Right ventricle myocardium superior (tissue), 1 donor: ENCODE measurements at places on chromosomes 16 and 17.

DNA sequence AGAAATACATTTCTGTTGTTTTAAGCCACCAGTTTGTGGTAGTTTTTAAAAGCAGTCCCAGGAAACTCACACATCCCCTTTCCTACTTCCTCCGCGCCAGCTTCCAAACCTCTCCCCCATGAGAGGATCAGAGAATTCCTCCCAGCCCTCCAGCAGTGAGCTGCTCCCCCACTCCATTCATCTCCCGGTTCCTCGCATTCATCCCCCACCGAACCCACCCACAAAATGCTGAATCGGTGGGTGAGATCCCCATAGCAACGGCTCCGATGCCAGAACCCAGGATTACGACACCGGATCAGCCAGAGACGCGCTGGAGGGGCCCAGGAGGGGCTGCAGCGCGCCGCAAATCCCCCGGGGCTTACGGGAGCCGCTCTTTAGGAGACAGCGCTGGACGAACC lies 251.4 kb upstream of the RPL38 start:
- no peak for DNase-seq

- no peak for DNase-seq
These were observed 17.1 kb downstream of the CDH1 start for GRCh38 chr16:68754084-68754792.

DNA sequence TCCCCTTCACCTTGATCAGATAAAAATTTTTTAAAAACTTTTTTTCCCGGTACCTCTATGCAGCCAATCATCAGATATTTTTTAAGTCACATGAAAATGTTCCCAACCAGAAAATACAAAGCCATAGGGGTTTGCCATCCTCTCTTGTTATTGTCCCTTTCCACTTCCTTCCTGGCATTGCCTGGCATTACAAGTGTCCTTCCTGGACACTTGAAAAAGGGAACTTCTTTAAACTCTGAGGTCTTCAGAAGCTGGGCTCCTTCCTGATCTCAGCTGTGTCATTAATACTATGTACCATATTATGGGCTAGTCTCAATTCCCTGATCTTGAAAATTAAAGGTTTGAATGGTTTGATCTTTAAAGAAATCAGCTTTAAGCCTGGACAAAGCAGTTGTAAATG lies 64.9 kb downstream of the TEX14 start:
- DNase-seq, result no peak

- peak; percentile 97 for DNase-seq
These were observed at the start of gene CLCN7 for GRCh38 chr16:1474796-1475551. CLCN7 (minus strand) TSS chr16:1475028; CDS start chr16:1474974, 54 bp downstream.

- peak; percentile 91 for DNase-seq
These were observed 7.8 kb downstream of the PMP22 start for GRCh38 chr17:15257258-15257788.

DNA sequence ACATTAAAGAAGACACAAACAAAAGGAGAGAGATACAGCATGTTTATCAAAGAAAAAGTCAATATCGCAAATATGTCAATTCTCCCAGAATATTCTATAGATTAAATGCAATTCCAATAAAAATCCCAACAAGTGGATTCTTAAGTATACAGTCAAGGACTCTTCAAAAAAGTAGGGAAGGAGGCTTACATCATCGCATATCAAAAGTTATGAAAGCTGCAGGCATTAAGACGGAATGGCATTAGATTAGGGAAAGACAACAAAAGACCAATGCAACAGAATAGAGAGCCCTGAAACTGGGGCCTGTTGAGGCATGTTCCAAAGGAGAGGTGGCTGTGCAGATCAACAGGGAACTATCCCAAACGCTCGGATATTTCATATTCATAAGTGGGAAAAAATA lies 76.0 kb downstream of the MARCHF10 start:
- no peak for DNase-seq

GRCh38 chr16:89764711-89765201 lies 43.4 kb downstream of the ZNF276 start:
- DNase-seq, result peak; percentile 53

GRCh38 chr16:21103941-21104860 lies 46.4 kb downstream of the DNAH3 start:
- no peak for DNase-seq

DNA sequence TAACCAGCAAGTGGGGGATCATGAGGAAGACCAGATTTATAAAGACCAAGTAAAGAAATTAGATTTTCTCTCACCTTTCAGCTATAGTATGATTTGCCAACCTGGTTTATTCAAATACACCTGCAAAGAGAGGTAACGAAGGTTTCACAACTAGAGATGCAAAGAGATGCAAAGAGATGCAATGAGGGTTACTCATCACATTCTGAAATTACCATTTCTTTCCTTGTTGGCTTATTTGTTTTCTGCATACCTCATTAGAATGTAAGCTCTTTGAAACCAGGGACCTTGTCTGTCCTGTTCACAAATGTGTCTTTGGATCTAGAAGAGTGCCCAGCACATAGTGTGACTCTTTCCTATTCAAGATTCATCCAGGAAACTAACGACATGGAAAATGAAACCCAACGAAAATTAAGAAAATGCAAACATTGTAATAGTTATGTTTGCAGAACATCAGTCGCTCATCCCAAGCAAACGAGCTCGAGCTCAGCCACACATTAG lies 9.0 kb upstream of the LONP2 start:
- no peak for DNase-seq

DNA sequence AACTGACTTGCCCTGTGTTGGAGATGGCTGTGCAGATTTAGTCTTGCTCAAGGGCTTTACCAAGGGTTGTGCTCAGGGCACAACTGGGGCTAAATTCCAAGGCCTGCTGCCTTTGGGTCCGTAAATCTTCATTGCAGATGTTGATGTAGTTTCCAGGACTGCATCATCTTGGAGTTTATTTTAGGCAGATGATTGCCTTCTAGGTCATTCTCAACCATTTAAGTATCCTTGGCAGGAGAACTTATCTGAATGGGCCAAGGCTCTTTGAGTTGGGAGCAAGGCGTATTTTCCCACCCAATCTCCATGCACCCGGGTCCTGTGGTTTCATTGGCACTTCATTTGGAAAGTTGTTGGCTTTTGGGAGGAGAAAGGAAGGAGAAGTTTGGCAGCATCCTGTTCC lies 200.3 kb downstream of the MSI2 start:
- DNase-seq, result no peak

GRCh38 chr17:66580184-66580955 lies 254.5 kb upstream of the CACNG5 start:
- DNase-seq, result peak; percentile 54

DNA sequence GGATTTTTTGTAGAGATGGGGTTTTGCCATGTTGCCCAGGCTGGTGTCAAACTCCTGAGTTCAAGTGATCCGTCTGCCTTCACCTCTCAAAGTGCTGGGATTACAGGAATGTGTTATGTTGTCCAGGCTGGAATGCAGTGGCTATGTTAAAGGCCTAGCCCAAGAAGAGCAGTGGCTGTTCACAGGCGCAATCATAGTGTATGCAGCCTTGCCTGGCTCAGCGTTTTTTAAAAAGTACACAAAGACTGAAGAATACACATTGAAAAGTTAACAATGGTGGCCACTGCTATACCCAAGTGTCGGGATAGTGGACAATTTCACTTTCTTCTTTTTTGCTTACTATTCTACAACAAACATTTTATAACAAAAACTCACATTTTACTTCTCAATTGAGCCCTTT lies 7.0 kb downstream of the DERL2 start:
- no peak for DNase-seq

- DNase-seq, result peak; percentile 62
These were observed 15.4 kb upstream of the KATNB1 start for GRCh38 chr16:57720142-57720575.

- DNase-seq, result no peak
These were observed 154.7 kb downstream of the ZNF423 start for GRCh38 chr16:49701065-49701685.
